ENCODE measurements at places on chromosomes 7 and 10. TPM values are rescaled to one million over a fixed set of nuclear protein-coding genes. Genes with fewer than 3 reads are reported as not detected.

DNA sequence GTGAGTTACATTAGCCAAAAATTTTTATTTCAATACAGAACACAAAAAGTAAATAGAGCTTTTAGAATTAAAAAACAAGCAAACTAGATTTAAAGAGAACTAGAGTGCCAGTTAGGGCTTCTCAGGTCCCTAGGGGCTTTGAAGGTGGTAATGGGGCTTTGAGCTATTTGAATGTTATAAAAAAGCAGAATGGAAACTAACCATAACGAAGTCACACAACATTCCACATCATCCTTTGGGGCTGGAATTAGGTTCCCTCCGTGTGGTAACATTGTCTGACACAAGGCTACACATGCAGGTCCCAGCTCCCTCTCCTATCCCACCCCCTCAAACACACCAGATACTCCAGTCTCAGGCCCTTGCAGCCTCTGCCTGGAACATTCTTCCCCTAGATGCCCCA, 15.3 kb downstream of the JAZF1 start:
- no peak for DNase-seq

- DNase-seq: no peak
Observed at GRCh38 chr7:31695859-31696614, 9.0 kb downstream of the PPP1R17 start.

DNA sequence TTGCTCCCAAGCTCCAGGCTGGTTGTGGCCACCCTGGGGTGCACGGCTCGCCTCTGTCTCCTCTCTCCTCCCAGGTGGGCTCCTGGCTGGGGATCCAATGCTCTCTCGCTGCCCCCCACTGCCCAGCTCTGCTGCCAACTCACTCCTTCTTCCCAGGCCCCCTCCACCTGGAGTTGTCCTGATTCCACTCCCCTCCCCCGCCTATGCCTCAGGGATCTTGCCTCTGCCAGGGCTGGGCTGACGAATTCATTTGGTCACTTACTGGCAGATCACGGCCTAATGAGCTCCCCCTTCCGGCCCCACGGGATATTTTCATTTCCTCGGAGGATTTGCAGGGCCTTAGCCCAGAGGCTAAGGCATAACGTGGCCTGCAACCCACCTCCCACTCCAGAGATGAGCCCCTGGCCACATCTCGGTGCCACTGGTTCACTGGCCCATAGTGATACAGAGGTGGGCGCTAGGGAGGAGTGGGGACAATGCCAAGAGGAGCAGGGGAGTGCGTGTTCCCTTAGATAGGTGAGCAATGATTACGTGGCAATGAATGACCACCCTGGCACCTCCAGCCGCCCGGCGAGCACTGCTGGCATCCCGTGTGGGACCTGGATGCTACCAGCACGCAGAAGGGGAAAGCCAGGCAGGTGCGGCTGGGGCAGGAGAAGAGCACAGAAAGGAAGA, 344.6 kb upstream of the SHH start:
- DNase-seq: no peak

- no peak for DNase-seq
Observed at GRCh38 chr10:34861293-34862021, 46.4 kb upstream of the PARD3 start.

- DNase-seq: no peak
Observed at GRCh38 chr10:128898133-128898915, 568.7 kb upstream of the MGMT start.

DNA sequence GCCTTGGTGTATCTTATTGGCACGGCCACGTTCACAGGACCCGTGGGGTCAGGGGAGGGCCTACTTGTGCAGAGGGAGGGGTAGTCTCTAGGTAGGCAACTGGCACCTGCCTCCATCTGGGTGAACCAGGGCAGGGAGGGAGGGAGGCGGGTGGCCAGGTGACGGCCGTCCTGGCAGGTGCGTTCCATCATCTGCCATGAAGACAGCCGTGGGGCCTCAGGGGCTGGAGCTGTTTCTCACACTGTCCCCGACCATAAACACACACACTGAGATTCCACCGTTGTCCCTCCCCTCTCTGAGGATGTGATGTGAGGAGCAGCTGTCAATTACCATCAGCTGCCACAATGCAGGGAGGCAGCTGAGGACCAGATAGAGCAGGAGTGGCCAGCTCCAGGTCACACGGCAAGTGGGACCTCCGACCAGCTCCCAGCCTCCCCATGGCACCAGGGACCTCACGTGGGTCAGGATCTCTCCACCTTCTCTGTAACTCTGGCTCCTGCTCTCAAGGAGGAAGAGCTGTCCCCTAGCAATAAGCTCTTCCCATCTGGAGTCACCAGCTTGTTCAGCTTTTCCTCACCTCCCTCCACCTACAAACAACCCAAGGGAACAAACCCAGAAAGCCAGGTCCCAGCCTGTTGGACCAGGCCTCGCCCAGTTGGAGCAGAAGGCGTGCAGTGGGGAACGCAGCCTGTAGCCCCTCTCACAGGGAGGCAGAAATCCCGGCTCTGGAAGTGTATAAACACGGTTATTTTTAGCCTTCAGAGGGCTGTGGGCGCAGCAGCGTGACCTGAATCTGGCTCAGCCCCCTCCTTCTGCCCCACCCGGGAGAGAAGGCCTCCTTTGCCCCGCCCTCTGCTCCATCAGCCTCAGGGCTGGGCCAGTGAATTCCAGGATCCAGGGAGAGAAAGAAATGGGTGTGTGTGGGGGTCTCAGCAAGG, 33.1 kb downstream of the ZMIZ1 start:
- DNase-seq: no peak

DNA sequence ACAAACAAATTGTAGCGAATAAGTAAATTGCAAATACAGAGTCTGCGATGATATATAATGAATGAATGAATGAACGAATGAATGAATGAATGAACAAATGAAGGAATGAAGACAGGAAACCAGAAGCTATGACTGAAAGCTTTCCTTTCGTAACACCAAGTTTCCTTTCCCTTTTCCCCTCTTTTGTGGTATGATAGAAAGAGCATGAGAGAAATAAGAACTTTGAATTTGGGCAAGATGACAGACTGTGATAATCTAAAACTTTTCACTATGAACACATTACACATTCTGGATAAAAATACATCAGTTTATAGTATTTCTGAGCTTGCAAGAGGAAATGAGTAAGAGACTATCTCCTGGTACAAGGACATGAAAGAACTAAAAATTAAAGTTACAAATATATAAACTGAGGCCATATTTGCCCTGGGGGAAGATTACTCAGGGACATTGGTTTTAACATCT, 8.4 kb upstream of the UCN3 start:
- no peak for DNase-seq

DNA sequence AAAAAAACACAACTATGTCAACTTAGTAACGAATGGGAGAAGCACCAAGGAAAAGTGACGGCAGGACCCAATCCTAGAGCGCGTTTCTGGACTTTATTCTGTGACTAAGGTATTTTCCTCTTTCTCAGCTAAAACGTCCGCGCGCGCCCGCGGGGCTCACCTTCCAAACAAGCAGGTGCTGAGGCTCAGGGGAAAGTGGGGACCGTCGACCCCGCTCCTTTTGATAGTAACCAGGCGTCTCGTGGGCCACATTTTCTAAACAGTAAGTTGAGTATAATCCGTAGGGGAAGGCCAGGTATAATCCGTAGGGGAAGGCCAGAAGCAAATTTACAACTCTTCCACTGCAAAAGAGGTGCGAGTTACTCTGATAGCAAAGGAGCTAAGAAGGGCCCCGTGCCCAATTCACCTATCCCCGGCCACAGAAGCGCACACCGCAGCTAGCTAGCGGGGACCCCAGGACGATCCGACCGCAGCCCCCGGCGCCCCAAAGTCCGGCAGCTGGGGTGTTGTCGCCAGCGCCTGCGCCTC, 743 bp downstream of the MKI67 start:
- no peak for DNase-seq

DNA sequence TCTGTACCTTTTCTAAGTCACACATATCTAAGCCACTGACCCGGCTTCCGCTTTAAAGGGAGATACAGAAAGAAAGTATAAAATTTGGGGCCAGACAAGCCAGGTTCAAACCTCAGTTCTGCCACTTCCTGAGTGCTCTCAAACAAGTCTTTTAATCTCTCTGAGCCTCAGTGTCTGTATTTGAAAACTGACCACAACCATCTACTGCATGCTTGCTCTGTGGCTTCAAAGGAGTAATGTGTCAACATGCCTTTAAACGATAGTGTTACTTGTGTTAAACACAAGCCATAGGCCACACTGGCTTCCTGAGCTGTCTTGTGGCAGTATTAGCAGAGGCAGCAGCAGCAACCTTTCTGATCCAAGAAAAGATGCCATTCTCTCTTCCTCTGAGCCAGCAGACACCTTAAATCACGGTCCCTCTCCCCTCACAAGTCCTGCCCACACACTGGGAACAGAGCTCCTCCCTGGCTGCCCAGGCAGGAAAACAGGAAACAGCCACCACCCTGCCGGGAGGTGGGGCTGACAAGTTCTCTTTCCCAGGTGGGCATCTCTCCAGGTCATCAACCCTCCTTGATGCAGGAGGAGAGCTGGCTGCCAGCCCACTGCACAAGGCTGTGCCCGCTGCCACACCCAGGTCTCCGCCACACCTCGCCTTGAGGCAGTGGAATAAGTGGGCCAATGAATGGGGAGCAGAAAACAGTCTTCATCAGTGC, 10.7 kb downstream of the HIP1 start:
- no peak for DNase-seq

DNA sequence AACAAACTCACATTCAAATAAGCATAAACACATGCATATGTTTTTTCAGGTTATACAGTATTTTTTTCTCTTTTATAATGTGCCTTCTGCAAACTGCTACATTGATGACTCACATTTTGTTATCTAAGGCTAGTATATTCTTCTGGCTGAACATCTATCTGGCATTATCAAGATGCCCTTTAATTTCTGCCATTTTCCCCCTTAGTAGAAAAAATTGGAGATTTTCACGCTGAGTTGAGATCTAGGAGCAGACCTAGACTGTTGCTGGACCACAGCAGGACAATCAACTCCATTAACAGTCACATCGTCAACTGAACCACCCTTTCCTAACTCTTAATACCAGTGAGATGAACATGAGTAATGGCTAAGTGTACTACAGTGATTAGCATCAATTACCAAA, 41.6 kb downstream of the ERCC6 start:
- DNase-seq: no peak

- no peak for DNase-seq
Observed at GRCh38 chr10:122232769-122233168, 38.3 kb upstream of the BTBD16 start.

Gene SLK
- 32.2 TPM for total RNA-seq

Gene SEMA3A
- 2.6 TPM for total RNA-seq

GRCh38 chr10:10811562-10811961, 206.1 kb upstream of the CELF2 start:
- DNase-seq: no peak

- no peak for DNase-seq
Observed at GRCh38 chr10:117345143-117345542, 30.1 kb downstream of the PDZD8 start.

Gene H2BK1
- total RNA-seq: 1.8 TPM

Gene BTAF1
- 78.5 TPM for total RNA-seq

Gene PDCD4
- 283 TPM for total RNA-seq

- no peak for DNase-seq
Observed at GRCh38 chr7:122199171-122199570, 55.1 kb upstream of the AASS start.

DNA sequence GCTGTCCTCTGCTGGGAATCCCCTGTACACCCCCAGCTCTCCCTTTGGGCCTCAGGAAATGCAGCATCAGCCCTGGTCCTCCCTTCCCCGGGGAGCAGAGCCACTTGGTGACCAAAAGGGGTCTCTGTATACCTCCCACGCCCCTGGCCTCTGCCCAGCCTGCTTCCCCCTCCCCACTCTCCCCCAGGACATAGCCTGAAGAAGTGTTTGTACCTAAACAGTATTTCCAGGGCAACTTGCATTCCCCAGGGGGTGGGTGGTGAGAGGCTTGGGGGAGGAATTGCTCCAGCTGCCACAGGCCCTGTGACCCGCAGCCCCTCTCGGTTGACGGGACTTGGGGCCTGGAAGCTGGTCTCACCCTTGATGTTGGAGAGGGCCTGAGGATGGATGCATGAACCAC, 39.3 kb downstream of the TMEM270 start:
- no peak for DNase-seq

- no peak for DNase-seq
Observed at GRCh38 chr10:6141296-6142151, 52.7 kb downstream of the RBM17 start.

GRCh38 chr10:49781247-49781646, 19.1 kb upstream of the OGDHL start:
- DNase-seq: no peak

DNA sequence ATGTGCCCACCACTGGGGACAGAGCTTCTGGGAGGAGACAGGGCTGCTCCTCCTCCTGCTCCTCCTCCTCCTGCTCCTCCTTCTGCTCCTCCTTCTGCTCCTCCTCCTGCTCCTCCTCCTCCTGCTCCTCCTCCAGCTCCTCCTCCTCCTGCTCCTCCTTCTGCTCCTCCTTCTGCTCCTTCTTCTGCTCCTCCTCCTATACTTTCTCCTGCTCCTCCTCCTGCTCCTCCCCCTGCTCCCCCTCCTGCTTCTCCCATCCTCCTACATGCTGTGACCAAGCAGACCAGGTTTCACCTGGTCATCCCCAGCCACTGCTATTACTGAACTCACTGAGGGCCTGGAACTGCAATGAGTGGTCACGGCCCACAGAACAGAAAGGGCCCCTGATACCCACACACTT, 154.0 kb upstream of the PPP2R2D start:
- no peak for DNase-seq

DNA sequence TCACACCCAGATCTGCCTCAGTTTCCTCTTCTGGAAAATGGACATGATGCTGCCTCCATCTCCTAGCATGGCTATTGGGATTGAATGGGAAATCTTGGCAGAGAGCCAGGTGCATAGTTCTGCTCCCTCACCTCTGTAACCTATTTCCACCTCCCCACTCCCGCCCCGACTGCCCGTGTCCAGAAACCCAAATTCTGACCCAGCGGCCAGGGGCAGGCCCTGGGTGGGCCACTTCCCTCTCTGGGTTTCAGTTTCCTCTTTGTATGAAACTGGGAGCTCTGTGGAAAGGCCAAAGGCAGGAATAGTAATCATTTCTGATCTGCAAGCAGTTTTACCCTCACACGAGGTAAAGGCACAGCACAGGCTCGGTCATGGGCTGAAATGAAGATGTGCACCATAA, 74.1 kb upstream of the DUSP5 start:
- DNase-seq: no peak

Gene CYP2C8
- not detected for total RNA-seq

Data from naive thymus-derived CD4-positive, alpha-beta T cell (primary cell).